ENCODE measurements at places on chromosomes 16 and 17.

DNA sequence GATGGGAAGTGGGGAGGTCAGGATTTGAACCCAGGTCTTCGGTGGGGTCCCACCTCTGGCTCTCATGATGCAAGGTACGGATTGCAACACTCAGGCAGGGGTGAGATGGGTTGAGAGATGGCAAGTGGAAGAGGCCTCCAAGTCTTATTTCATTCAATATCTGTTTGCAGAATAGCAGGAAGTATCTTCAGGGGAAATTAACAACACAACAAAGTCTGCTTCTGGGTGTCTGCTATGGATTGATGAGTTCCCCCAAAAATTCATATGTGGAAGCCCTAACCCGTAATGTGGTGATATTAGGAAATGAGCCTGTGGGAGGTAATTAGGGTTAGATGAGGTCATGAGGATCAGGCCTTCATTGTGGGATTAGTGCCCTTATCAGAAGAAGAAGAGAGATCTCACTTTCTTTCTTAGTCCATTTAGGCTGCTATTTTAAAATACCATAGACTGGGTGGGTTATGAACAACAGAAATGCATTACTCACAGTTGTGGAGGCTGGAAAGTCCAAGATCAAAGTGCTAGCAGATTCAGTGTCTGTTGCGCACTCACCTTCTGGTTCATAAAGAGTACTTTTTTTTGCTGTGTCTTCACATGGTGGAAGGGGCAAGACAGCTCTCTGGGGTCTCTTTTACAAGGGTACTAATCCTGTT is 4.4 kb upstream of the CD300H start:
- no peak for DNase-seq

- no peak for DNase-seq
These were observed 5.2 kb upstream of the RGS9 start for GRCh38 chr17:65131946-65132345.

DNA sequence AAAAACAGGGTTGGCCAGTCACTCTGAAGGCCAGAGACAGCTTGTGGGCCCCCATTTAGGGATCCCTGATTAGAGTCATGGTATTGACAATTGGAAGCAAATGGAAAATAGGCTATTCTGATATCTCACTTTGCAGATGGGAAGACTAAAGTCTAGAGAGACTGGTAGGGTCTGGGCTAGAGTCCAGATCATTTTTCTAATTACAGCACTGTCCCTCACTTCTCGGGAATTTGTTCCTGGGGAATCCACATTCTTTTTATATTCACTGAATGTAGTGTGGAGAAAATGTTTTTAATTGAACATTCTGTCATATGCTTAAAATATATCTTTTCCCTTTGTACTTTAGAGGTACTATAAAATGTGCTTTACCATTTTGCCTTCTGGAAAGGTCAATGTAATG is 1.1 kb downstream of the KATNIP start:
- DNase-seq, result no peak

DNA sequence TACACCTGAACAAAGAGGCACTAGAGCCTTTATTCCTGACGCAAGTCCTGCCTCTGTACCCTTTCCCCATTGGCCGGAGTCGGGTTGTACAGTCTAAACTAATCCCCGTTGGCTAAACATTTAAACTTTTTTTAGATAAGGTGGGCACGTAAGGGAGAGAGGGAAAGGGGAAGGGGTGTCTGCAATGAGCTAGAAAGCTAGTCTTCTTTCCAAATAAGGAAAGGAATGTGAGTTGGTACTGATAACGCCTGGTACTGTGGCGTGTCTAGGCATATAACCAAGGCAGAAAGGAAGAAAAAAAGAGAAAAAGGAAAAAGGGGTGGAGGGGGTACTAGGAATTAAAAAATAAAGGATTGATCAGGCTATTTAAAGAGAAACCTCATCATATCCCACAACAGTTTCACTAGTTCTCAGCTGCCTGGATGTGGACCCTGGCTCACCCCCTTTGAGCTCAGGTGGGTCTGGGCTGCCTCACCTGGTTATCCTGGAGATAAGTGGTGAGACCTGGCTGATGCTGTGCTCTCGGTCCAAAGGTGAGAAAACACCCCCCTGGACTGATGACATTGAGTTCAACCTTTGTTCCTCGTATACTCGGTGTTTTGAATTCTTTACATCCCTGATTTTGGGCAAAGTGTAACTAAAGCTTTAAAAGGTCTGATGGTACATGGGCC is 90.9 kb upstream of the EEF2KMT start:
- DNase-seq, result no peak

GRCh38 chr16:90081606-90081970 is 4.5 kb upstream of the PRDM7 start:
- DNase-seq, result peak; percentile 14

DNA sequence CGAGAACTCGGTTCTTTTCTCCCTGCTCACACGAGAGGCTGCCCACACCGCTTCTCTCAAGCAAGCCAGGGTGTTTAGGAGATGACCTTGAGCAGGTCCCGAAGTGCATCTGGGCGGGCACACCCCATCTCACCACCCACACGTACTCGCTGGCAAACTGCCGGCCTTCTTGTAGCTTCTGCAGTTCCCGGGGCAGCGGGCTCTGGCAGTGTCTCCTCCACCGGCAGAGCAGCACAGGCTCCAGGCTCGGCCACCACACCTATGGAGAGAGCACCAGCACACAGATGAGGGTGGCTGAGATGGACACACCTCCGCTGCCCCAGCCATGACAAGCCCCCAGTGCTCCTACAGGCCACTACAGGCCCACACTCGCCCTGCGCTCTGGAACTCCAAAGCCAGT is 23.5 kb downstream of the ZNF276 start:
- no peak for DNase-seq

DNA sequence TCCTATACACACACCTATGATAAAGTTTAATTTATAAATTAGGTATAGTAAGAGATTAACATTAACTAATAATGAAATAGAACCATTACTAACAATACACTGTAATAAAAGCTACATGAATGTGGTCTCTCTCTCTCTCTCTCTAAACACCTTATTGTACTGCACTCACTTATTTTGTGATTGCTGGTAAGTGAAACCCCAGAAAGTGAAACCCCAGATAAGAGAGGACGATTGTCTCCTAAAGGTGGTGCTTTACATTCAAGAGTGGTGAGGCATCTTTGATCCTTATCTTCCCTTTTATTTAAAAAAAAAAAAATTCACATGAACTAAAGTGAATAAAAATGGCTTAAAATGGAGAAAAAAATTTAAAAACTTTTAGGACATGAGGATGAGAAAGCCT is 80.1 kb upstream of the TRAP1 start:
- no peak for DNase-seq

GRCh38 chr17:76104140-76104895 is 731 bp upstream of the EXOC7 start:
- no peak for DNase-seq

GRCh38 chr16:72112452-72112792 is 18.8 kb downstream of the DHX38 start:
- no peak for DNase-seq

DNA sequence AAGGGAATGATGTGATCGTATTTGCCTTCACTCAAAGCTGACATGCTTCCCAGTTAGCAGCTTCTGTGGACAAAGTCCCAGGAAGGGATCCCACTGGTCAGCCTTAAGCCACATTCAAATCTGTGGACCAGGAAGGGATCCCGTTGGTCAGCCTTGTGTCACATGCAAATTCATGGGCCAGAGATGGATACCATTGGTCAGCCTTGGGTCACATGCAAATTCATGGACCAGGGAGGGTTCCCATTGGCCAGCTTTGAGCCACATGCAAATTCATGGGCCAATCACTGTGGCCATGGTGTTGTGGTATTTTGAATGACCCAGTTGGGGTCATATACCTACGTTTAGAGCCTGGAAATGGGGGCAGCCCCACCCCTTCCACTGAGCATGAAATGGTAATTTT is 201.6 kb downstream of the HS3ST4 start:
- DNase-seq, result no peak

GRCh38 chr17:81414756-81415516 is 19.7 kb downstream of the BAHCC1 start:
- no peak for DNase-seq

GRCh38 chr16:55378616-55379015 is 54.6 kb downstream of the IRX6 start:
- no peak for DNase-seq

GRCh38 chr17:12691173-12691572 is 25.5 kb downstream of the MYOCD start:
- no peak for DNase-seq

GRCh38 chr16:85872734-85873133 is 26.2 kb upstream of the IRF8 start:
- no peak for DNase-seq

- DNase-seq, result no peak
These were observed 14.2 kb downstream of the CRYM start for GRCh38 chr16:21263640-21264570.

DNA sequence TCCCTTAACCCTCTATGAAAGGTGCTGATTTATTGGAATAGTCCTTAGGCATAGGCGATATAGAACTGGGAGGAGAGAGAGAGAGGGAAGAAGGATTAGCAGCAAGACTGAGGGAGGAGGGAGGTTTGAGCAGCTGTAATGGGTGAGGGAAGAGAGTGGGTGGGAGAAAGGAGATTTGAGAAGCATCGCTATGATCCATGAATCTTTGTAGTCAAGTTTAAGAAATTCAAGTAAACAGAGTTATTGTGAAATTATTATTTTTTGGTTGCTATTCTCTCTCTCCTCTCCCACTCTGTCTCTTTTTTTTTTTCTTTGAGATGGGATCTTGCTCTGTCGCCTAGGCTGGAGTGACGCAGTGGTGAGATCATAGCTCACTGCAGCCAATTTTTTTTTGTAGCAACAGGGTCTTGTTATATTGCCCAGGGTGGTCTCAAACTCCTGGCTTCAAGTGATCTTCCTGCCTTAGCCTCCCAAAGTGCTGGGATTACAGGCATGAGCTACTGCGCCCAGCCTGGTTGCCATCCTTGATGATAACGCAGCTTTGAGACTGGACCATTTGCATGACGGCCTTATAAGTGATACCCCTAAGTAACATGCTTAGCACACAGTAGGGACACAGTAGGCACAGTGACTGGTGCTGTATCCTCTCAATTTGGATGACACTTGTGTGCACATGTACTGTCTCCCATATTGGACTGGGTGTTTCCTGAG is 21.0 kb upstream of the TNS4 start:
- DNase-seq, result no peak

- no peak for DNase-seq
These were observed 765 bp upstream of the SEPTIN12 start for GRCh38 chr16:4788910-4789309.

DNA sequence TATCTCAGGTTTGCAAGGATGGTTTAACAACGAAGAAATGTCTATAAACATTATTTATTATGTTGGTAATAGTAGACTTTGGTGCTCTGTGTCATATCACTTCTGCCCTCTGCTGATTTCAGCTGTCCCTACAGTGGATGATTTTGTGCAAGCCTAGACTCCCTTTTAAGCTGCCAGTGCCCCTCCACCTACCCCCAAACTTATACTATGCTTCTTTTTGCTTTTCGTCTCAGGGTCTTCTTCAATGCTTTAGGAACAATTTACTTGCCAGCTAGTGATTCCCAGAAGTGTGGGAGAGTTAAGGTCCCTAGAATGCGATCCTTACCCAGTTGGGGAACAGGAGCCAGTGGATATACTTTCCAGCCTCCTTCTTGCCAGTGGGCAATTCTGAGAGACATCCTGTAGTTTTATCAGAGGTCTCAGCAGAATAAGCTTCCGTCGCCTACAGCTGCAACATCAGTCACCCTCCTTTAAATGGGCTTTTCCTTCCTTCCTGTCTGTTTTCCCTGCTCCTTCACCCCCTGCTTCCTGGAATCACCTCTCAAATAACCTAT is 4.1 kb downstream of the ICAM2 start:
- DNase-seq, result no peak

DNA sequence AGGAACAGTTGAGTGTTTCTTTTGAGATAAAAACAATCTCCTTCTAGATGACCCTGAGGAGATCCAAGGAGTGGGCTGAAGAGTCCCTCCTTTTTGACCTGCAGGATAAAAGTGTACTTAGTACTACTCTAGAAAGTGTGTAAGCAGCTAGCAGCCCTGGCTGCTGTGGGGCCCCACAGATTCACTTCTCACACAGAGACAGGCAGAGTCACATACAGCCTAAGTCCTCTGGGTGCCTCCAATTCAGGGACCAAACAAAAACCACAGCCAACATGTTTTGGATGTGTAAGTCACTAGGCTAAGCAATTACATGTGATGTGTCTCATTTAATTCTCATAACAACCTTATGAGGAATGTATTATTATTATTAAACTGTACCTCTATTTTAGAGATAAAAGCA is 97.1 kb downstream of the TMEM100 start:
- DNase-seq, result no peak

- DNase-seq, result no peak
These were observed 6.7 kb upstream of the GSG1L start for GRCh38 chr16:28069971-28070794.

- DNase-seq, result peak; percentile 87
These were observed at the start of gene TCF25 for GRCh38 chr16:89873109-89873971. TSS of gene TCF25 (plus strand) at chr16:89873592. CDS start at chr16:89873668, 76 bp downstream.

DNA sequence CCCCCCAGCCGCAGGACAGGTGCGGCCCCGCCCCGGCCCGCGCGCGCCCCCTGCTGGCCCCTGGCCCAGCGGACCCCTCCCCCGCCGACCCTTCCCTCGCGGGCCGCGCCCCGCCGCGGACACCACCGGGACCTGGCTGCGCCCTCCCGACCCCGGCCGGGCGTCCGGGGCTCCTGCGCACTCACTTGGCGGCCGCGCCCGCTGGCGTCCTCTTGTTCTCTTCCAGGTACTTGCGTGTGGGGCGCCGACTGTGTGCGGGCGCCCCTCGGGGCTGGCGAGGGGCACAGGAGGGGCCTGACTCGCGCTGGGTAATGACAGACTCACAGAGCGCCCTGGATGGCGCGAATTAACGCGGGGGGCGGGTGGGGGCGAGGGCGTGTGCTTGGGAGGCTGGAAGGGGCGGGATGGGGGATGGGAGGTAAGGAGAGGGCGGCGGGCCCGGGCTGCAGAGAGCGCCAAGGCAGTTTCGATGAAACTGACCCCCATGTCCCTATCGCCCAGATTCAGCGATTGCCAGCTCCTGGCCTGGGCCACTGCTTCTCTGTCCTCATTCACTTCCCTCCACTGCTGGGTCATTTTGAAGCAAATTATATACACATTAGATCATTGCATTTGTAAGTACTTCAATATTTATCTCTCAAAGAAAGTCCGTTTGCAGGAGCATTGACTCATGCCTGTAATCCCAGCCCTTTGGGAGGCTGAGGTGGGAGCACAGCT is 445 bp upstream of the DBNDD1 start:
- DNase-seq, result peak; percentile 59

DNA sequence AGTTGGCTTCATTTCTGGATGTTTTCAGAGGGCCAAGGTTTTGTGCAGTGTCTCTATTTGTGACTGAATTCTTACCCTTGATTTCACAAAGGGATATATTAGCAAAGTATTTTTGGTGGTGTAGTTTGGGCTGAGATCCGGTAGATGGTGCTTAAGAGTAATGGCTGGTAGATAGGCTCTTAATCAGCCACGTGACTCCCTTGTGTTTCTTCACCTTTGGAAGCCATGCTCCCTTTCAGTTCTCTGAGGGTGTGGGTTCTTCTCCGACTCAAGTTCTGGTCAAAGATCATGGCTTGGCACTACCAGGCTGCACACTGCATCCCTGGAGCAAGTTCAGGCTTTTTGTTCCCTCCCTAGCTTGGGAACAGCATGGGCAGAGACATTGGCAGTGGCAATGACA is 887.3 kb downstream of the CDH8 start:
- no peak for DNase-seq

- no peak for DNase-seq
These were observed 27.3 kb upstream of the STH start for GRCh38 chr17:45971698-45972141.

GRCh38 chr17:2874189-2874686 is 78.0 kb downstream of the RAP1GAP2 start:
- DNase-seq, result no peak
